ENCODE measurements at places on chromosomes 6 and 20.

DNA sequence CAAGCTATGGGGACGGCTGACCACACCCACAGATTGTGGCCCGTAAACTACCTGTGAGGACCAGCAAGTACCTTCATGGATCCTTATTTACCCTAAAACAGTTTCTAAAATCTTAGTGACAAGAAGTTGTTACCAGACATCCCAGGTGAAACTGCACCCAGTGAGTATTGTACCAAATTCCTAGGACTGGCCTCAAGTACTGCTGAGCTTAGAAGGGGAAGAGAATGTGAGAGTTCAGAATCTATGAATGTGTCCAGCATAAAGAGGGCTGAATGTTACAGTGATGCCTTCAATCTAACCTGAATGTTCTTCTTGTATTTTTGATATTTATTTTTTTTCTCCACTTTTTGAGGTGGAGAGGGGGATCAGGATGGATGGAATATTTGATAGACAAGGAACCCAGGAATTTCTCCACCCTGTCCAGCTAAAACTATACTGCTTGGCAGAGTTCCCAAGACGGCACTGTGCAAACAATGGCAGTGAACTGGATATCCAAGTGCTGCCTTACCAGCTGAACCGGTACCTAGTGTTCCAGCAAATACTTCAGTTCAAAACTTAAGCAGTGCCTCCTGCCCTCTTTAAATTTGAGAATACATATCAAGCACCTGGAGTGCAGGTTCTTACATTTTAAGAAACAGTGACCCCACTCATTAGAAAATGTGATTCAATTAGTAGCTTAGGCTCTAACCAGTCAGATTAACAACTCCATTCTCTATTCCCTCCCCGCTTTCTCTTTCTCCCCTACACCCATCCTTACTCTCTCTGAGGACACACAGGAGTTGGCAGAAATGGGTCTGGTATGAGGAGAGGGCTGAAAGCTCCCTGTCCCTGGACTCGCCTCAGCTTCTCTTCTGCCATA, 427.3 kb upstream of the FLRT3 start:
- no peak for DNase-seq

DNA sequence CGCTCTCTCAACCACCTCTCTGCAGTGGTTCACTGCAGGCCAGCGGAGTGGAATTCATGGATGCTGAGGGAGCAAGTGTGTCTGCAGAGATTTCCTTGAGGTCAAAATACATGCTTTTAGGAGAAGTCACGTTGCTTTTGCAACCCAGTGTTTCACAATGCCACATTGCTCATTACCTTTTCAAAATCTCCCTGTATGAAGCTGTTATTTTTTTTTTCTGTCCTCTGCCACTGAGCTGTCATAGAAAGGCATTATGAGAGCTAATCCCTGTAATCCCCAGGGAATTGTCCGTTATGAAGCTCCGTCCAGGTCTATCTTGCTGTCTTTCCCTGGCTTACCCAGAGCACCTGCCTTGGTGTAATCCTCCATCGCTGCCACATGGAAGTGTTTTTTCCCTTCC, 60.5 kb upstream of the SLC22A23 start:
- DNase-seq, result no peak

- no peak for DNase-seq
These were observed 72.1 kb downstream of the NFATC2 start for GRCh38 chr20:51470499-51470820.

GRCh38 chr20:49872056-49872455, 43.3 kb downstream of the SPATA2 start:
- DNase-seq, result no peak

- DNase-seq, result no peak
These were observed 70.6 kb downstream of the MTHFD1L start for GRCh38 chr6:150936021-150936555.

DNA sequence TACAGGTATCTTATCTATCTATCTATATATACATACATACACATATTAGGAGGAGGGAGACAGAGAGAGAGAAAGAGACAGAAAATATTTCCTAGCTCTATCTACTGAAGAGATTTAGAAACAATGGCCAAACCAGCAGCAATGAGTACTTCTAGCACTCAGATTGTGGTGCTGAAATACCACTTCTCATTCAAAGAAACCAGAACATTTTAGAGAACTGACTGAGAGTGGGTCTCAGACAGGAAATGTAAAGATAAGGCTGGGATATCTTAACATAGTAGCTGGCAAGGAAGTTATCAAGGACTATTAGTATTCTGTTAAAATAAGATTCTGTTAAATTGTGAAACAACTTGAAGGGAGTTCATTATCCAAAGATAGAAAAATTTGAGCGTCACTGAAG, 57.0 kb downstream of the DNAAF9 start:
- DNase-seq, result no peak

- DNase-seq, result no peak
These were observed 15.7 kb upstream of the EIF2S2 start for GRCh38 chr20:34127792-34128191.

DNA sequence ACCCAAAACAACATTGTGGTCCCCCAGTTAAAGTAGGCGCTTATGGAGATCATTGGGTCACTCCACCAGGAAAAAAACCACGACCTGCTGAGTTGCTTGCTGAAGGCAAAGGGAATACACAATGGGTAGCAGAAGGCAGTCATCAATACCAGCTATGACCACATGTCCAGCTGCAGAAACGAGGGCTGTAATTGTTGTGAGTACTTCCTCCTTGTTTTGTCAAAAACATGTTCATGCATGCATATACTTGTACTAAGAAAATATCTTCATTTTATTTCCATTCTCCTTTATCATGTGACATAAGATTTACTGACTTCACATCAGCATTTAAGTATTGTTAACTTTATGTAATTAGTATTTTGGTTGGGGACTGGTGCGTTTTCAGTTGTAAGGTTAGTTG, 16.9 kb downstream of the SERINC1 start:
- no peak for DNase-seq

- no peak for DNase-seq
These were observed 13.5 kb downstream of the PTPN1 start for GRCh38 chr20:50523552-50524167.

DNA sequence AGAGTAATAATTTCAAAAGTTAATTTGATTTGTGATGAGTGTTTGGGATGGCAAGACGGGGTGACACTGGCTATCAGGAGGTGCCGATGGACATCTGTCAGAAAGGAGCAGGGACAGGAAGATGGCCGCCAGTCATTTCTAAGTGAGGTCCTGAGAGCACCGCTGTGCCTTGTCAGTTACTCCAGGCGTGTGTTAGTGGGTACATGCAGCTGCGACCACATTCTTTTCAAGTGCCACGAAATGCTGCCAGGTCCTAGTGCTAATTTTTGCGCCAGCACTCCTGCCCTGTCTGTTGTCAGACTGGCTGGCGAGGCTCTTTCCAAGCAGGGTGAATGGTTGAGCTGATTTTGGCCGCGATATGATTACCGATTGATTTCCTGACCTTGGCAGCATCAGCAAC, 64.6 kb upstream of the INSM1 start:
- no peak for DNase-seq

- DNase-seq, result no peak
These were observed 176.9 kb upstream of the PRND start for GRCh38 chr20:4544765-4545164.

- no peak for DNase-seq
These were observed 35.7 kb downstream of the TAF4 start for GRCh38 chr20:62029949-62030348.

DNA sequence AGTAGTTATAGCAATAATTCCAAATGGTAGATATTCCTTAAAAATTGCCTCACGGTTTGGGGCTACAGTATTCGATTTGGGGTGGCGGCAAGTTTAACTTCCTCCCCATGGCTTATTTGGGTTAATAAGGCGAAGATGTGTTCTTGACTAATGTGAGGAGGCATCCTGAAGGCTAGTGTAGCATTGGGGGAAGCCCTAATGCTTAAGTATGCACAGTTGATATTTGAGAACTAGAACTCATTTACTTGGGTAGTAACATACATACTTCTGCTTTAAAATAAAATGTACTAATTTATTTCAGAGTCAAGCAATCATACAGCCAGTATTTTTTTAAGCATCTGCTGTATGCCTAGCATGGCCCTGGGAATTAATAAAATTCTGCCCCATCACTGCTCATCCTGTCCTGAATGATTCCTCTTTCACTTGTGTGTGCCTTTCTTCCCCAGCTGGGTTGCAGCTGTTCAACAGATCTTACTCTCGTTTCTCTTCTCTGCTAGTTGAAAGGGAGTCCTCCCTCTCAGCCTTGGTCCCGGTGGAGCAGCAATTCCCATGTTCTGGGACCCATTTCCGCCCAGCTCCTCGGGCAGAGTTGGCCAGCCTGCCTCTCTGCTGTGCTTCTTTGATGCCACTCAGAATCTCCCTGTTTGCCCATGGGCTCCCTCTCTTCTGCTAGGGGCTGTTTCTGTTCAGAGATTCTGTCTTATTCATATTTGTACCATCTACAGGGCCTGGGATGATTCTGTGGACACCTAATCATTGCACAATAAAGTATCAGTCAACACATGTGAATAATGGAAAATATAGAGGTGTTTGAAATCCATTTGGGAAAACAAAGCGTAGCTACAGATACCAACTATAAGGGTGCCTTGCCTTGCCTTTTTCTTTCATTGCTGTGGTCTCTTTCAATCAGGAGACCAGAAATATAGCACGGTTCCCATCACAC, 104.8 kb downstream of the ARID1B start:
- DNase-seq, result no peak

GRCh38 chr6:89951574-89952104, 57.4 kb downstream of the GJA10 start:
- no peak for DNase-seq

Data from activated naive CD4-positive, alpha-beta T cell treated with anti-CD3 and anti-CD28 coated beads, Interleukin-2, amount 50 U/mL, for 72 hours (primary cell).